Stromal cell of bone marrow (primary cell): ENCODE measurements at places on chromosomes 5 and 9.

DNA sequence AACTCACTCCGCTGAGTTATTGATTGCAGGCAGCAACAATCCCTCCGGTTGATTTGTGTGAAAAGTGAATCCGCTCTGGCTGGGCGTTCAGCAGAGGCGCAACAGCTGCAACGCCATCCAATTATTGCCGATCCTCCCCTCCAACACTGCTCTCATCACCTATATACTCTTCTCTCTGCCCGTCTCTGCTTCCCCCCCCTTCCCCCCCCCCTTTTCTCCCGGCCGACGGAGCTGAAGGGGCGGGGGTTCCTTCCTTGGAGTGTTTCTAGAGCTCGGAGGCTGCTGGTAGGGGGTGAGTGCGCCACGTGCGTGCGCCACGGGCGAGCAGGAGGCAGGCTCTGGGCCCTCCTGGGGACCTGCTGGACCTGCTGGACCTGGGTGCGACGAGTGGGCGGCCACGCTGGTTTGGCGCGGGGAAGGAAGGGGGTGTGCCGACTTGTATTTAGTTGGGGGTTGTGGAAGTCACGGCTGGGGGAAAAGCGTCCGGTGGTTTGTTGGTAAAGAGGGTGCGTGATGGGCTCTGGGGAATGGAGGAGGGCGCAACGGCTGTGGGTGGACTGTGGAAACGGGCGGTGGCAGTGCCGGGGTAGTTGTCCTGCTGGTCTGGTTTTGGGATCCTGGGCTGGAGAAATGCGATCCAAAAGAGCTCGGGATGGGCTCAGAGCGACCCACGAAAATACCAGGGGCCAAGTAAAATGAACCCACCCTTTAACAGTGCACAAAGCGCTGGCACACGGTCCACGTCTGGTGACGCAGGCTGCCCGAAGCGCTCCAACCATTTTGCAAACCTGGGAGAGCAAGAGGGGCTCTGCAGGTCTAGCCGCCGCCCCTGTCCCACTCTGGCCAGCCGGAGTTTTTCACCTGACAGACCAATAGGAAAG lies 6.4 kb upstream of the MEF2C start:
- no peak for DNase-seq

- DNase-seq, result no peak
Measured at GRCh38 chr9:109923471-109923760, 143.4 kb downstream of the PALM2AKAP2 start.

DNA sequence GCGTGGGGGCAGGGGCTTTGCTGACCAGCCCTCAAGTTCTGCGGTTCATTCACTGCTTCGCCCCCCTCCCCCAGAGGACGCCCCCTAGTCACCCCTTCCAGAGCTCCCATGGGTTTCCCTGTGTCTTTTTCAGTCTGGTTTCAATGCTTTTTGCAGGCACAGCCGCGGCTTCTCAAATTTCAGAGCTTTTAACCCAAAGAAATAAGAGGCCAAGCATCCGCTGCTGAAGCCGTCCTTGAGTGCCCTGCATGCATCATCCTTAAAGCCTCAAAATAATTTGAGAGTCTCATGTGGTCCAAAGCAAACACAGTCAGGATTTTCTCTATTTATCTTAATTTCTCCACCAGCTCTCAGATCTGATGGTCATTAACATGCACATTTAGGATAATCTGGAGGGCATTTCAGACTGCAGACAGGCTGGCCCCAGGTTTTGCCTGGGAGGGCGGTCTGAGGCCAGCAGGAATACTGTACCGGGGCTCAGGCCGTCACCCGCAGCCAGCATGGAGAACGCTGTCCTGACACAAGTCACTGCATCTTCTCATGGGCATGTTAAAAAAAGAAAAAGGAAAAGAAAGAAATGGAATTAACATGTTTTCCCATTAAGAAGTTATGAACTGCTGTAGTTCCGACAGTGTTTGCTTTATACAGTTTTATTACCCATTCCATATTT lies 420.8 kb upstream of the IRX4 start:
- no peak for DNase-seq

GRCh38 chr5:169302491-169303118 lies 1.7 kb upstream of the SLIT3 start:
- DNase-seq, result peak; percentile 61
